ENCODE measurements at places on chromosomes 12 and 14. TPM values are rescaled to one million over a fixed set of nuclear protein-coding genes. Genes with fewer than 3 reads are reported as not detected.

GRCh38 chr14:95352481-95352880 lies 32.8 kb upstream of the CLMN start:
- H3K27ac ChIP-seq = no peak overlapping the region
- no peak for DNase-seq
- no peaks in the 10 kb centered on the region for H3K4me1 ChIP-seq
- no peak overlapping the region for H3K4me3 ChIP-seq

DNA sequence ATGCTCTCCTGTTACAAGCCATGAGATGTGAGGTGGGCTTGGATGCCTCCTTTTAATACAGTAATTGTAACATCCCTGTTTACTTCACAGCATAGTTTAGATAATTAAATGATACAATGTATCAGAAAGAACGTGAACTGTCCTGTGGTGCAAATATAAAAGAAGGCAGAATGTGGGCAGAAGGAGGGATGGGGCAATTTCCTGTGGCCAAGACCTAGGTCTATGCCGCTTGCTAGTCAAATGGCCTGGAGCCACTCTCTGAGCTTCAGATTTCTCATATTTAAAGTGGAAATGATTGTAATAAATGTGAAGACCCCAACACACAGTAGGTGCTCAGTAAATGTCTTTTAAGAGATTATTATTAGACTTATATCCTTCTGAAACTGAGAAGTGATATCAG lies 24.0 kb upstream of the EVL start:
- no peak overlapping the region for H3K27ac ChIP-seq
- no peaks in the 10 kb centered on the region for H3K27me3 ChIP-seq
- no peaks in the 10 kb centered on the region for H3K4me1 ChIP-seq
- no peak overlapping the region for H3K4me3 ChIP-seq
- no peaks in the 10 kb centered on the region for H3K36me3 ChIP-seq

Gene GALNT8
- total RNA-seq = under 0.01 TPM

DNA sequence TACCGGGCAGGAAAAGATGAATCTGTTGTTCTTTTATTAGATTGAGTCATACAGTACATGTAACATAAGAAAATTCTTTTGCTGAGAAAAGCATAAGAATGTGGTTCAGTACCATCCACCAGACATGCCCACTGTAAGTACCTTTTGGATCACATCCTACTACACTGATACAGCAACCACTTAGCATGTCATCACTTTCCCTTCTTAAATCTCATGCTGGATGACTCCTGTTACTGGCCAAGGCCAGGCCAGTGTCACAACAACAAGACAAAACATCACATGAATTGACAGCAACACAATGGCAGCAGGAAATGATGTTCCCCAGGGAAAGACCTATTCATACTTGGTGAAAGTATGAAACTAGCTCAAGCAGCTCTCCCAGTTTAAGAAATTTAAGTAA lies 46.4 kb downstream of the STXBP6 start:
- no peak overlapping the region for H3K4me3 ChIP-seq
- peaks cover 8% of the 10 kb centered on the region for H3K4me1 ChIP-seq
- no peaks in the 10 kb centered on the region for H3K36me3 ChIP-seq
- no peaks in the 10 kb centered on the region for H3K27me3 ChIP-seq

- H3K36me3 ChIP-seq = no peaks in the 10 kb centered on the region
- H3K27me3 ChIP-seq = no peaks in the 10 kb centered on the region
- no peak for DNase-seq
- no peak overlapping the region for H3K4me3 ChIP-seq
- no peak overlapping the region for H3K27ac ChIP-seq
Measured at GRCh38 chr14:104091061-104091926, 5.8 kb downstream of the ASPG start.

All from fibroblast of lung (primary cell).